ENCODE measurements at places on chromosomes 6 and 20.

DNA sequence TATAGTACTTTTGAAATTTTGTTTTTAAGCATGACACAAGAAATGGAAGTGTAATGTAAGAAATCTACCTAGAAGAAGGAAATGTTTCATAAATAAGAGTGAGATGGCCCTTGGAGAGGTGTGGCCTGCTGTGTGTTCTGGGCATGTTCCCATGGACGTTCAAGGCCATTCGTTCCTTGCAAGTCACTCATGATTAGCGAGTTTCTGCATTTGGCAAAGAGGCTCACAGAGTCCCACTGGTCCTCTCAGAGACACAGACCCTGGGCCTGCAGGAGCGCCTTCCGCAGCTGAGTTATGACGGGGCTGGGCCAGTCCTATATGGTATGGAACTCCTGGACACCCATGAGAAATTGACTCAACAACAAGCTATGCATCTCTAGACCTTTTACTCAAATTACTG is 7.2 kb downstream of the THBS2 start:
- DNase-seq, result no peak

- no peak for DNase-seq
Observed at GRCh38 chr6:135062735-135063134, 8.1 kb upstream of the HBS1L start.

DNA sequence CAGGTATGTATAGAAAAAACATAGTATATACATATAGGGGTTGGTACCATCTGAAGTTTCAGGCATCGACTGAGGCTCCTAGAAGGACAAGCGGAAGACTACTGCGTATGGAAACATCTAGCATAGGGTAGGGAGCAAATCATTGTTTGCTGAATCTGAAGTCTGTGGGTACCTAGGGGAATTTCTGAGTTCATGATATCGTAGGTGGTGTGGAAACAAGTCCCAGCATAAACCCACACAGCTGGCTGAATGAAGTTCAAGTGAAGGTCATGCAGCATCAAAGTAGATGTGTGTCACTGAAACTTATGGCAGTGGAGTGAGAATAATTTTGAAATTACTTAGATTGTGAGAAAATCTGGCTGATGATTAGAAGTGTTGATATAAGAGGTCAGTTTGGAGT is 39.4 kb downstream of the MAP7 start:
- DNase-seq, result no peak

DNA sequence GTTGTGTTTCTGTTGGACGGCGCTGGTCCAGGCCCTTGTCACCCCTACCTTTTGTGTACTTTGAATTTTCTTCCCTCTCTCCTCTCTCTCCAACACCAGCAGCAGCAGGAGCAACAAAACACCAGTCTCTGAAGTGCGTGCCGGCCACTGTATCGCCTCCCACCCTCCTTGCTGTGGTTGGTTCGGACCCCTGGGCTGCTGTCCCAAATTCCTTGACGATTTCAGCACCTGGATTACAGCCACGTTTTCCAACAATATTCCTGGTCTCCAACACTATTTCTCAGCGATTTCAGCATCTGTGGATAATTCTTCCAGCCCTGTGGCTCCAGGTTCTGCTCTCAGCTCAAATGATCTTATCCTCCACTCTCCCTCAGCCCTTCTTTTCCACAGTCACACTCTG is 11.8 kb downstream of the MAS1 start:
- no peak for DNase-seq

DNA sequence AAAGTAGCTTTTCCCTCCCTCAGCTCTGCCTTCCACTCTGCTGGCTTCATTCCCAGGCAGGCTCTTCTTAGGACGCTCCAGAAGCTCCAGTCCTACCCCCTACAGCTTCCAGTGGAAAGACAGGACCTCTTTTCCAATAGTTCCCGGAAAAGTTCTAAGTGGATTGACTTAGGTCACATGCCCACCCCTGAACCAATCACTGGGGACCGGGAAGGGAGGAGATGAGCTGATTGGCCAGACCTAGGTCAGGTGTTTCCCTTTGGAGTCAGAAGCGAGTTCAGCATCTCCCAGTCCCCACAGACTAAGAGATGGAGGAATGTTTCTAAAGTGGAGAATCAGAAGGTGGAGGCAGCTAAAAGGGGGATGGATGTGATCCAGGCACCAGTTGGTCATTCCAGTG is 62.9 kb upstream of the KCNG1 start:
- no peak for DNase-seq

DNA sequence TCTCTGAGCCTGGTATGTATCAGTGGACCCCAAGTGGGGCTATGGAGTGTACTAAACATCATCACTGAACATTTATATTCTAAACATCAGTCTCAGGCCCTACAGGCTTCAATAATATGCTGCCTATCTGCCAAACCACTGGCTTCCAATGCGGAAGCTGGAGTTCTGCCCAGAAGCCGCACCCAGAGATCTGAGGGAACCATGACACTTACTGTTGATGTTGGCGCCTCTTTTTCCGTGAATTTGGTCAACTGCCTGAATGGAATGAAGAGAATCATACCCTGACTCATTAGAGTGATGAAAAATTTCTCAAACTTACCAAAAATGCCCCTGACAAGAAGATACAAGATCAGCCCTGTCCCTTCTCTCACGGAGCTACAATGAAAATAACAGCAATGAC is 66.2 kb downstream of the SLC22A23 start:
- no peak for DNase-seq
